ENCODE measurements at places on chromosomes 5 and 9. TPM values are rescaled to one million over a fixed set of nuclear protein-coding genes. Genes with fewer than 3 reads are reported as not detected.
A peak's percentile ranks its signal among the peaks of the same experiment; 100 is the strongest.

DNA sequence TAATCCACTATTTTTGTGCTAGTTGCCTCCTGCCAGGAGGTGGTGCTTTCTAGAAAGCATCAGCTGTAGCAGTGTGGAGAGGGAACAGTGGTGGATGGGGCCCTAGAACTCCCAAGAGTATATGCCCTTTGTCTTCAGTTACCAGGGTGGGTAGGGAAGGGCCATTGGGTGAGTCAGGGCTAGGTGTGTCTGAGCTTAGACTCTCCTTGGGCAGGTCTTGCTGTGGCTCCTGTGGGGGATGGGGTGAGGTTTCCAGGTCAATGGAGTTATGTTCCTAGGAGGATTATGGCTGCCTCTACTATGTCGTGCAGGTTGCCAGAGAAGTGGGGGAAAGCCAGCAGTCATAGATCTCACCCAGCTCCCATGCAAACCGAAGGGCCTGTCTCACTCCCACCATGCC is 11.3 kb upstream of the ADAMTS12 start:
- no peak for DNase-seq

- DNase-seq = no peak
Measured at GRCh38 chr9:29751226-29751625, 2177.9 kb upstream of the C9orf72 start.

DNA sequence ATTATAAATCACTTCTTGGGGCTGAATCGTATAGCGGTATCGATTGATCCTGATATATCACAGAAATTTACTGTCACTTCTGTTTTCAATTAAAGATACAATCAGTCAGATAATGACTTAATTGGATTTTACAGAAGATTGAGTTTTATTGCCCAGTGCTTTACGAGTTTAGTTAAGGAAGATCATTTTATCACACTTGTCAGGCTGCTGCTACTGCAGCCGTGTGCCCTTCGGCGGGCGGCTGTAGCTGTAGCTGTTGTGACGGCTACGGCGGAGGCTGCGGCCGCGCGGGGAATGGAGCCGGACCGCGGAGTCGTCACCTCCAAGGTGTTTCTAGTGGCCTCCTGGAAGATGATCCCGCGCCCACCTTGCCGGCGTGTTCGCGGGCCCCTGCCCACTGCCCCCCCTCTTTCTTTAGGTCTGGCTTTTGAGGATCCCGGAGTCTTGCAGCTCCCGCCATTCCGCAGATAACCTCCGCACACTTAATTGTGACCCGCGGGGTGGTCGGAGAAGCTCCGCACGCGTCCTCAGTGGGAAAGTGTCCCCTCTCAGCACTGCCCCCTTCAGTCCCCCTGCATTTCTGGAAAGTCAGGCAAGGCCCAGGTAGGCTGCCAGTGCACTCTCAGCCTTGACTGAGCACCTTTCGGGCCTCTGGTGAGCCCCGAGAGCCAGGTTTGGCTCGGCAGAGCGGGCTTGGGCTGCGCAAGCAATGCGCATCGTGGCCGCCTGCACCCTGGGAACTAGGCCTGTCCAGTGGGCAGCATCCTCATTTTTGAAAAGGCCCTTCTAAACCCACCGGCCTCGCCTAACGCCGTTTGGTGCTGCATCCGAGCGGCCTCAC is 6.9 kb upstream of the DMRT3 start:
- DNase-seq = no peak

C8G gene
- total RNA-seq = 1.2 TPM

DNA sequence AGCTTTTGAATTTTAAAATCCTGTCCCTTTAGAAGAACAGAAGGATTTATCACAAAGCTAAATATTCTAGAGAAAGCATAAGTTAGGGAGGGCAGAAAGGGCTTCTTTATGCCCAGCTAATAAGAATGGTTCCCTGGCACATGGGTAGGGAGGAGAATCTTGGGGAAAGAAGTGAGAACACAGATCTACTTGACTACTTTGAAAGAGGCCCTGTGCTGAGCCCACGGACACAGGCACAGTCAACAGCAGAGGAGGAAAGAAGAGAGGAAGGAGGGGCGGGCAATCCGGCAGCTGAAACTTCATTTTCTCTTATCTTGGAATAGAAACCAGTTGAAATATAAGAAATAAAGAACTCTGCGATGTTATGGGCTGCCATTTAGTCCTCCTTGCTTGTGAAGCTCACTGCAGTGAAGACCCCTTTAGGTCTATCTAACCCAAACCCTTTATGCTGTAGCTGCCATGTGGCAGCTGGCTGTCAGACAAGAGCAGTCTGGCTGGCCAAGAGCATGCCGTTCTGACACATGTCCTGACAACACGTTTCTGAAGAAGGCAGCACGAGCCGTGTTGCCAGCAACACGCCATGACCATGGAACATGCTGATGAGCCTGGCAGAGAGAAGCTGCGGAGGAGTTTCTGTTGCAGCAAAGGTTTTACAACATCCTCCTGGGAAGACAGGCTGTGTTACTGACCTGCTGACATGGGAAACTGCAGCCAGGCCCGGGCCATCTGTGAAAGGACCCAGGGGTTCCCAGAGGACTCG is 34.2 kb downstream of the ABLIM3 start:
- DNase-seq = peak; percentile 30
